ENCODE measurements at places on chromosomes 6 and 20. TPM values are rescaled to one million over a fixed set of nuclear protein-coding genes. Genes with fewer than 3 reads are reported as not detected.

Gene STXBP5
- total RNA-seq = 17.9 TPM

Gene KHDC1L
- not detected for total RNA-seq

DNA sequence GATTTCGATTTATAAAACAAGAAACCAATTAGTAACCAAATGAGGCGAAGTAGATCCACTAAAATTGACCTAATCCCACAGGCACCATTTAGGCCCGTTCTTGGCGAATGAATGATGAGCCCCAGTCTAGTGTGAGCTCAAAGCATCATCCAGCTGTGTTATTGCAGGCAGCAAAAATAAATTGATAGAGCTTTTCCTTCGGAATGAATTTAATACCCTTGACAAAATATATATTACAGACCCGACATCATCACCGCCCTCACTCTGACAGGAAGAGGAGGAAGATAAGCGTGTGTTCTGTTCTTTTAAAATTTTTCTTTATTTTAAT lies 7.8 kb downstream of the SIM1 start:
- H3K4me1 ChIP-seq = no peaks in the 10 kb centered on the region
- no peak overlapping the region for H3K27ac ChIP-seq
- no peak for DNase-seq
- no peaks in the 10 kb centered on the region for H3K36me3 ChIP-seq

DNA sequence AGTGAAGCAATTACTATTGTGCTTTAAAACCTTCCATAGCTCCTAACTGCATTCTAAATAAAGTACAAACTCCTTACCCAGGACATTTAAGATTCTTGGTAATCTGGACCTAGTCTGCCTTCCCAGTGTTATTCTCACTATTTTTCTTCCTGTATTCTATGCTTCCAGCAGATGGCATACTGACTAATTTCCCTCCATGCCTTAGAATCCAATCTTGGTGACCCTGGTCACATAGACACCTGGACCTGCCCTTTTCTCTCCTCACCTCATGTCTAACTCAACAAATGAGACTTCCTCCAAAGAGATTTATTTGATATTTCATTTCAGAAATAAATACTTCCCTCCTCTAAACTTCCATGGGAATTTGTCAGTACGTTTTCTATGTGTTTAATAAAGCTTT lies 25.8 kb downstream of the ROS1 start:
- H3K4me1 ChIP-seq = no peaks in the 10 kb centered on the region
- peak; percentile 15 for DNase-seq
- H3K4me3 ChIP-seq = no peak overlapping the region
- H3K36me3 ChIP-seq = no peaks in the 10 kb centered on the region
- H3K27me3 ChIP-seq = no peaks in the 10 kb centered on the region
- no peak overlapping the region for H3K27ac ChIP-seq

- DNase-seq = no peak
- no peak overlapping the region for H3K4me3 ChIP-seq
- H3K36me3 ChIP-seq = no peaks in the 10 kb centered on the region
- H3K27me3 ChIP-seq = no peaks in the 10 kb centered on the region
Observed at GRCh38 chr6:1552296-1552761, 57.4 kb upstream of the FOXC1 start.

- no peaks in the 10 kb centered on the region for H3K27me3 ChIP-seq
- no peak for DNase-seq
- H3K27ac ChIP-seq = no peak overlapping the region
- no peak overlapping the region for H3K4me3 ChIP-seq
Observed at GRCh38 chr6:67653561-67653960, 981.5 kb upstream of the ADGRB3 start.

DNA sequence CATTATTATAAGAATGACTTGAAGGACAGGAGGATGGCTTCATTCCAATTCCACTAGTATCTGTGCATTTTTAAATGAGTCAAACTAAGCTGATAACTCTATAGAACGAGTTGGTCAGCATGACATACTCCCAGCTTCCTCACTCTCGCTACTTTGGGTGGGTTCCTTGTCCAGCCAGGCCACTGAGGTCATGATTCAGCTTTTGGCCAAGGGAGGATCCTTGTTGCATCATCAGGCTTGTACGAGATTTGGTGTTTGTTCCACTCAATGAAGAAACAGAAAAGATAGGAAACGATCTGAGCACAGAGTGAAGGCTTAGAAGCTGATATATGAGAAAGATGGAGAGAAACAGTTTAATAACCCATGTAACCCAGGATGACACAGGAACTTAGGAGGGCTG lies 19.8 kb downstream of the NEDD9 start:
- DNase-seq = no peak
- no peaks in the 10 kb centered on the region for H3K36me3 ChIP-seq
- H3K4me3 ChIP-seq = no peak overlapping the region

GRCh38 chr20:57532104-57532503 lies 7.2 kb upstream of the CTCFL start:
- no peak overlapping the region for H3K27ac ChIP-seq
- H3K4me1 ChIP-seq = no peaks in the 10 kb centered on the region
- H3K36me3 ChIP-seq = no peaks in the 10 kb centered on the region
- no peaks in the 10 kb centered on the region for H3K27me3 ChIP-seq
- no peak overlapping the region for H3K4me3 ChIP-seq
- DNase-seq = no peak

DNA sequence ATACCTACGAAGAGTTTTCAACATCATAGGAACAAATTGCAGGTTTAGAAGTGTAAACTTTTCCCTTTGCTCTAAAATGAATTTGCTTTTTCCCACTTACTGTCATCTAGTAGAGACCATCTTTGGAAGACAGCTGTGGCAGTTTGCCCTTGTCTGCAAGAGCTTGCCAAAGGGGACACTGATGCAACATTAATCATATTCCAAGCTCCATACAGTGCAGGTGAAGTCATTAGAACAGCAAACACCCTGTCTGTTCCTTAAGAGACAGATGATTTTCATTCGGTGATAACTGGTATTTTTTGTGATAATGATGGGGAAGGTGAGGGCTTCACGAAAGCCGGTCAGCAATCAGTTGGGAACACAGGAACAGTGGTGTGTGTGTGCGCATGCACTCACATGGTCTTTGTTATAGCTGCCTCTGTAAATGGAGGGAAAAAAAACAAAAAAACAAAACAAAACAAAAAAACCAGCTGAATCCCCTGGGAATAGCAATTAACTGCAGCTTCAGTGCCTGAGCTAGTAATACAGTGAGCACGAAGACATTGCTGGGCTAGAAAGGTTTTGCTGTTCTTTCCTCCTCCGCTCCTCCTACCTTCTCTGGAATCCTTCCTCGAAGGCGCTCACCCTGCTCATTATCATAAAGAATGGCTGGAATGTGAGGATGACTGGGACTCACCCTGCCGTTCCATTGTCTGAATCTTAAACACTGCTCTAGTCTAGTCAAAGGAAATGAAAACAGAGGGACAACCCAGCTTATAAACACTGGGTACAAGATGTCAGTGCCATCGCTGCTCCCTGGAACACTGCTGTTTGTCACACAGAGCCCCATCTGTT lies 35.2 kb upstream of the KIF13A start:
- DNase-seq = peak; percentile 58
- H3K4me1 ChIP-seq = peaks cover 13% of the 10 kb centered on the region
- H3K36me3 ChIP-seq = no peaks in the 10 kb centered on the region
- no peaks in the 10 kb centered on the region for H3K27me3 ChIP-seq
- H3K4me3 ChIP-seq = peak overlapping the region; percentile 14

Gene SLPI
- 3.0 TPM for total RNA-seq

GRCh38 chr6:113654396-113654795 lies 202.7 kb upstream of the MARCKS start:
- H3K27ac ChIP-seq = no peak overlapping the region
- DNase-seq = no peak
- no peaks in the 10 kb centered on the region for H3K36me3 ChIP-seq

Gene EPPIN
- not detected for total RNA-seq

DNA sequence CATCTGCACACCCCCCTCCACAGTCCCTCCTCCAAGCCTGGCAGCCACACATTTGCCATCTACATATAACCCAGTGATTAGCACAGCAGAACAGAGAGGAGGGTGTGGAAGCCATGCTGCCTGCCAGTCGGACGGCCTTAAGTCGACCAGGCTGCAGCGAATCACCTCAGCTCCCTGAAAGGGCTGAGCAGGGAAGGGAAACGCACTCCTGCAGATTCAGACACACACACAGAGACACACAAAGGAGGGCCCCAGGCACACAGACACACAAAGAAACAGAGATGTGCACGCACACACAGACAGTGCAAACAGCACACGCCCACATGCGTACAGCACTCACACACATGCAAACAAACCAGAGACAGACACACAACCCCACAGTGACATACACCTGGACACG lies 11.2 kb upstream of the SIRPA start:
- no peak overlapping the region for H3K27ac ChIP-seq
- H3K27me3 ChIP-seq = no peaks in the 10 kb centered on the region
- no peaks in the 10 kb centered on the region for H3K36me3 ChIP-seq
- no peak overlapping the region for H3K4me3 ChIP-seq

GRCh38 chr6:13990796-13991195 lies 66.0 kb downstream of the RNF182 start:
- no peaks in the 10 kb centered on the region for H3K27me3 ChIP-seq
- H3K36me3 ChIP-seq = no peaks in the 10 kb centered on the region
- no peak overlapping the region for H3K27ac ChIP-seq
- H3K4me1 ChIP-seq = no peaks in the 10 kb centered on the region
- no peak overlapping the region for H3K4me3 ChIP-seq

Gene CYP24A1
- total RNA-seq = 3.6 TPM

GRCh38 chr6:38387971-38388370 lies 251.8 kb downstream of the BTBD9 start:
- H3K27me3 ChIP-seq = no peaks in the 10 kb centered on the region
- DNase-seq = no peak
- no peaks in the 10 kb centered on the region for H3K36me3 ChIP-seq
- H3K4me3 ChIP-seq = no peak overlapping the region
- peaks cover 14% of the 10 kb centered on the region for H3K4me1 ChIP-seq

DNA sequence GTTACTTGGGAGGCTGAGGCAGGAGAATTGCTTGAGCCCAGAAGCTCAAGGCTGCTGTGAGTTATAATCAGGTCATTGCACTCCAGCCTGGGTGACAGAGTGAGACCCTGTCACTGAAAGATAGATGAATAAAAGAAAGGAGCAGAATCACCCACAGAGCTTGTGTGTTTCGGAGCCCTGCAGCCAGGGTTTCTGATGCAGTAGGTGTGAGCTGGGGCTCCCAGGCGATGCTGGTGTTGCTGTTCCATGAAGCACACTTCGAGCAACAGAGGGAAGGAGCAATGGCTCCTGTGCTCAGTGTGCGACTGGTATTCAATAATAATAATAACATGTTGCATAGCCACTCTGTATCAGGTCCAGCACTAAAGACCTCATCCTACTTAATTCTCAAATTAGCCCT lies 197.5 kb upstream of the CST7 start:
- H3K27ac ChIP-seq = no peak overlapping the region
- H3K4me3 ChIP-seq = no peak overlapping the region
- no peaks in the 10 kb centered on the region for H3K36me3 ChIP-seq
- DNase-seq = no peak
- peaks cover 18% of the 10 kb centered on the region for H3K4me1 ChIP-seq
- no peaks in the 10 kb centered on the region for H3K27me3 ChIP-seq

GRCh38 chr6:16803294-16804200 lies 42.3 kb upstream of the ATXN1 start:
- H3K4me1 ChIP-seq = no peaks in the 10 kb centered on the region
- no peak for DNase-seq
- H3K4me3 ChIP-seq = no peak overlapping the region
- H3K36me3 ChIP-seq = no peaks in the 10 kb centered on the region
- H3K27me3 ChIP-seq = no peaks in the 10 kb centered on the region

Gene MCCD1
- total RNA-seq = not detected

Gene SLC17A3
- not detected for total RNA-seq

- peaks cover 22% of the 10 kb centered on the region for H3K4me1 ChIP-seq
- peak overlapping the region; percentile 85 for H3K4me3 ChIP-seq
- DNase-seq = peak; percentile 70
- no peaks in the 10 kb centered on the region for H3K27me3 ChIP-seq
- peaks cover 5% of the 10 kb centered on the region for H3K36me3 ChIP-seq
- H3K27ac ChIP-seq = peak overlapping the region; percentile 97
Observed at GRCh38 chr6:33314515-33314942, 651 bp upstream of the TAPBP start.

Gene SGK2
- 6.6 TPM for total RNA-seq

Gene LINC00237
- 1.8 TPM for total RNA-seq

Gene CYB5R4
- total RNA-seq = 23.7 TPM

- no peaks in the 10 kb centered on the region for H3K27me3 ChIP-seq
- no peak overlapping the region for H3K27ac ChIP-seq
- H3K36me3 ChIP-seq = no peaks in the 10 kb centered on the region
- DNase-seq = no peak
Observed at GRCh38 chr6:56902641-56903464, 52.1 kb upstream of the BEND6 start.

Gene CLIC5
- total RNA-seq = 15.1 TPM

DNA sequence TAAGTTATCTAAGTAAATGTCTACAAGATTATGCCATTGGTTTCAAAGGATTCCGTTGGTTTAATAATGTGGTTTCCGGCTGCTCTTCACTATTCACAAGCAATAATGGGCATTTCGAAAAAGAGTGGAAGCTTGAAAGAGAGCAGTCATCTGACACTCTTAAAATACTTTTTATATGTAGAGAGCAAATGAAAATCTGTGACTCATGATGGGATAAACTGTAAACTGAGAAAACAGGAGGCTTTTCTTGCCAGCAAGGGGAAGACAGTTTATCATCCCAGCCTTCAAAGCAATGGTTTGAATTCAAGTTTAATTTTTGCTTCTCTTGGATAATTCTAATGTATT lies 145.7 kb downstream of the KHDC1L start:
- no peaks in the 10 kb centered on the region for H3K36me3 ChIP-seq
- no peaks in the 10 kb centered on the region for H3K27me3 ChIP-seq
- no peak overlapping the region for H3K27ac ChIP-seq

GRCh38 chr6:139254196-139254595 lies 37.6 kb downstream of the TXLNB start:
- no peaks in the 10 kb centered on the region for H3K27me3 ChIP-seq
- no peaks in the 10 kb centered on the region for H3K36me3 ChIP-seq
- H3K4me3 ChIP-seq = no peak overlapping the region
